ENCODE measurements at places on chromosomes 13 and 19.
A peak's percentile ranks its signal among the peaks of the same experiment; 100 is the strongest.

DNA sequence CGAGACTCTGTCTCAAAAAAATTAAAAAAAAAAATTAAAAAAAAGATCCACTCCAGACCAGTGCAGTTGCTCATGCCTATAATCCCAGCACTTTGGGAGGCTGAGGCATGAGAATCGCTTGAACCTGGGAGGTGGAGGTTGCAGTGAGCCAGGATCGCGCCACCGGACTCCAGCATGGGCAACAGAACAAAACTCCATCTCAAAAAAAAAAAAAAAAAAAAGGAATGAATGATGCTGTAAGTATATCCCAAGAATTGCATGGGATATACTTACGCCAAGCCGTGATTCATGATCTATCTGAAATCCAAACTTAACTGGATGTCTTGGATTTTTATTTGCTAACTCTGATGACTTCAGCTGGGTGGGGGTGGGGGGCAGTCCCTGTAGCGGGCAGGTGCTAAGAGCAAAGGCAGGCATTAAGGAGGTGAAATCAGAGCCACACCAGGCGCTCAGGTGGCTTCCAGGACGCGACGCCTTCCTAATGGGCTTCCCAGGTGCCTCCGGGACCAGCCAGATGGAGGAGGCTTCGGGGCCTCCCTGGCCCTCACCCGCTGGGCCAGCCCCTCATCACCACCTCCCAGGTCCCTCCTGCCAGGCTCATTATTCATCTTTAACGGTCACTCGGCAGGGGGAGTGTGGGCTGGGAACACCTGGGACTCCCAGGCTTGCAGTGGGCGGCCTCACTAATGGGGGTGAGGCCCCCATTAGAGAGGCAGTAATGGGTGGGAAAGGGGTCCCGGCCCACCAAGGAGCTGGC lies 11.4 kb upstream of the FUT5 start:
- no peak for DNase-seq

DNA sequence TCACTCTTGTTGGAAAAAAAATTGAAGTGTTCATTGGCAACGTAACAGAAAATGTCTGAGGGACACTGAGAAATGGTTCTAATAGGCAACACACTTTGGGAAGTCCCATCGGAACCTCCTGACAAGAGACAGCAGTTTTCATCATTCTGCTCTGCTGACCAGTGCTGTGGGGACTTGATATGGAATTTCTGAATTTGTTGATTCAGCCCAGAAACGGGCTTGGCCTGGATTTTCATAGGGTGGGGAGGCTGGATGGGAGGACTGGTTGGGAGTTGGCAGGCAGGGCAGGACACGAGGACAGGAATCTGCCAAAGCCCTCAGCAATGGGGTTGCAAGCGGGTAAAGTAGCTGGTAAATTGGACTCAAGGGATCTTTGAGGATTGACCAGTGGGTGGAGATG lies 96.5 kb downstream of the DCT start:
- no peak for DNase-seq

- no peak for DNase-seq
Observed at GRCh38 chr13:47886314-47886713, 114.8 kb downstream of the SUCLA2 start.

DNA sequence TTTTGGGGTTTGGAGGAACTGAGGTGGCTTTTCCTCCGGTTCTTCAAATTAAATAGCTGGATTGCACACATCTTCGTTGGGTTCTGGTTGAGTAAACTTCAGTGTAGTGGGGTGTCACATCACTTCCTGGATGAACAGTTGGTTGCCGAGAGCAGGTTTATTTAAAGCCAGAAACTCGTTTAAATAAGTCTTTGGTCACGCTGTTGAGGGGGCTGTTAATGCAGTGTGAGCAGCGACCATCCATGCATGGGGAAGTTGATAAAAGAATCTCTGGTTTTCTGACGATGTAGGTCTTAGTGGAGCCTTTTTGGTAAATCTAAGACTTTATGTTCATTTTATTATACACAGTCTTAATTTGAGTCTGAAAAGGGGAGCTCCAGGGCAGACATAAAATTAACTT lies 351.2 kb upstream of the ARGLU1 start:
- DNase-seq = peak; percentile 55

GRCh38 chr13:41501281-41501680 lies 43.9 kb downstream of the RGCC start:
- peak; percentile 44 for DNase-seq

- DNase-seq = no peak
Observed at GRCh38 chr19:54873990-54874389, at the start of gene FCAR. Gene FCAR, plus strand, starts transcription at chr19:54874235. Its CDS starts 55 bp downstream, at chr19:54874290.

Measured in NAMALWA (cell line).